ENCODE measurements at places on chromosomes 6 and 20. TPM values are rescaled to one million over a fixed set of nuclear protein-coding genes. Genes with fewer than 3 reads are reported as not detected.

DNA sequence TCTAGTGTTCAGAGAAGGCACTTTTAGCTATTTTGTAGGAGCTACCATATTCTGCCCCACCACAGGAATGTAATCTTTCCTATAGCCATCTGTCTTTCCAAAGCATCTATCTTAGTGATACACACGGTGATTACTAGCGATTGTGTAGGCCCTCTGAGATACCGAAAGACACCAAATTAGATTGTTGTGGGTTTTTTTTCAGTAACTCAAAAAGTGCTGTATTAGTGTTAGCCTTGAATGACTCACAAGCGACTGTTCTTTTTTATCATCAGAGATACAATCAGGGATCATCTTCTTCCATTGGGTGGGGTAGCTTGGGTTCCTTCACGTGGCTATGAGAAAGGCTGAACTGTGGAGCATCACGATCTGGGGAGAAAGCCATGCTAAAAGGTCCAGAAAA lies 160.2 kb downstream of the MTFR2 start:
- no peaks in the 10 kb centered on the region for H3K36me3 ChIP-seq
- H3K27ac ChIP-seq, result no peak overlapping the region
- H3K27me3 ChIP-seq, result no peaks in the 10 kb centered on the region

GRCh38 chr6:142802124-142802523 lies 142.9 kb downstream of the HIVEP2 start:
- no peak overlapping the region for H3K27ac ChIP-seq
- no peaks in the 10 kb centered on the region for H3K27me3 ChIP-seq
- H3K36me3 ChIP-seq, result no peaks in the 10 kb centered on the region
- H3K4me1 ChIP-seq, result peaks cover 9% of the 10 kb centered on the region
- no peak overlapping the region for H3K4me3 ChIP-seq

DNA sequence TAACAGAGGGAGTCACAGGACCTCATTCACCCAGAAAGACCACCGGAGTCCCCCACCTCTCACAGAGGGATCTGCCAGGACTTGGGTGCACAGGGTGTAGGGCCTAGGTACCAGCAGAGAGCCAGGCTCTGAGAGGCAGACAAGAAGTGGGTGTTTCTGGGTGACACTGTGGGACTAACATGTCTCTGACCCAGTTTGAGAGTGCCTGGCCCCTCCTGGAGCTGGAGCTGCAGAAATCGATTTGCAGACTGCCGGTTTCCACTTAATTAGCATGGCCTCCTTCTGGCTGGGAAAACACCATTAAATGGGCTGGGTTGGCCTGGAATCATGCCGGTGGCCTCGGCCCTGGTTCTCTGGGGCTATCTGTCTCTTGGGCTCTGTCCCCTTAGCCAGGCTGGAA lies 59.2 kb downstream of the PPP1R16B start:
- no peaks in the 10 kb centered on the region for H3K4me1 ChIP-seq
- no peak for DNase-seq
- no peaks in the 10 kb centered on the region for H3K36me3 ChIP-seq
- H3K4me3 ChIP-seq, result no peak overlapping the region

- no peak overlapping the region for H3K27ac ChIP-seq
- H3K4me1 ChIP-seq, result peaks cover 13% of the 10 kb centered on the region
- H3K4me3 ChIP-seq, result no peak overlapping the region
- DNase-seq, result no peak
- H3K36me3 ChIP-seq, result peaks cover 3% of the 10 kb centered on the region
Measured at GRCh38 chr20:63554361-63555278, 661 bp downstream of the FNDC11 start.

DNA sequence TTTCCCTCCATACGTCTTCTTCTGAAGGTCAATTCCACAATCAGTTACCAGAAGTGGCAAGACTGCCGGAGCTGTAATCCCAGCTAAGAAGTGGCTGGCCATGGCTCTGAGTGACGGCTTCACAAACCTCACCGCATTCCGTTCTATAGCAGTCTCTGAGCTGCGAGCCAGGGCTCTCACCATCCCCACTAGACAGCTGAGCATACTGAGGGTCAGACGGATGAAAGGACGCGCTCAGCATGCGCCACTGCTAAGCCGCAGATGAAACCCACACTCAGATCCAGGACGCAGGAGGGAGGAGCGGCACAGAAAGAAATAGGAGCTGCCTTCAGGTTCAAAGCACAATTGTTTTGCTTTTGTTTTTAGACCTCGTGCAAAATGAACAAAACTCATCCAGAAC lies 97.9 kb downstream of the ANKRD60 start:
- no peaks in the 10 kb centered on the region for H3K36me3 ChIP-seq
- H3K4me3 ChIP-seq, result no peak overlapping the region
- H3K27ac ChIP-seq, result no peak overlapping the region
- DNase-seq, result no peak

GRCh38 chr6:75431379-75431778 lies 62.2 kb downstream of the FILIP1 start:
- no peak overlapping the region for H3K4me3 ChIP-seq
- no peaks in the 10 kb centered on the region for H3K36me3 ChIP-seq
- no peaks in the 10 kb centered on the region for H3K4me1 ChIP-seq
- H3K27me3 ChIP-seq, result no peaks in the 10 kb centered on the region
- DNase-seq, result no peak
- peak overlapping the region; percentile 0 for H3K27ac ChIP-seq

DNA sequence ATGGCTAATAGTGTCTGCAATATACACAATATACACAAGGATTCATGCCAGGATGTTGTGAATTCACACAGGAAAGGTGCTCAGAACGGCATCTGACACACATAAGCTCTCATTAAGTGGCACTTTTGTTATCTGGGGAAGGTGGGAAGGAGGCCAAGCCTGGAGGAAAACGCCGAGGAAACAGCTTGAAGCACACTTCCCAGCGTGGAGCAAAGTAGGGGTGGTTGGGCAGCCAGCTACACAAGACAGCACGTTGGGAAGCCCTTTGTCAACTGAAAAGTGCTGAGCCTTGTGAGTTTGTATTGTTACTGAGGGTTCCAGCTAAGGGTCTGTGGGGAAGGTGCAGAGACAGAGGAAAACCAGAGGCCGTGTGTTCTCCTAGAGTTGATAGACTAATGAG lies 181.0 kb downstream of the ZMYND8 start:
- DNase-seq, result peak; percentile 65
- no peaks in the 10 kb centered on the region for H3K27me3 ChIP-seq
- no peak overlapping the region for H3K4me3 ChIP-seq
- peaks cover 8% of the 10 kb centered on the region for H3K36me3 ChIP-seq
- peaks cover 8% of the 10 kb centered on the region for H3K4me1 ChIP-seq
- H3K27ac ChIP-seq, result no peak overlapping the region

DNA sequence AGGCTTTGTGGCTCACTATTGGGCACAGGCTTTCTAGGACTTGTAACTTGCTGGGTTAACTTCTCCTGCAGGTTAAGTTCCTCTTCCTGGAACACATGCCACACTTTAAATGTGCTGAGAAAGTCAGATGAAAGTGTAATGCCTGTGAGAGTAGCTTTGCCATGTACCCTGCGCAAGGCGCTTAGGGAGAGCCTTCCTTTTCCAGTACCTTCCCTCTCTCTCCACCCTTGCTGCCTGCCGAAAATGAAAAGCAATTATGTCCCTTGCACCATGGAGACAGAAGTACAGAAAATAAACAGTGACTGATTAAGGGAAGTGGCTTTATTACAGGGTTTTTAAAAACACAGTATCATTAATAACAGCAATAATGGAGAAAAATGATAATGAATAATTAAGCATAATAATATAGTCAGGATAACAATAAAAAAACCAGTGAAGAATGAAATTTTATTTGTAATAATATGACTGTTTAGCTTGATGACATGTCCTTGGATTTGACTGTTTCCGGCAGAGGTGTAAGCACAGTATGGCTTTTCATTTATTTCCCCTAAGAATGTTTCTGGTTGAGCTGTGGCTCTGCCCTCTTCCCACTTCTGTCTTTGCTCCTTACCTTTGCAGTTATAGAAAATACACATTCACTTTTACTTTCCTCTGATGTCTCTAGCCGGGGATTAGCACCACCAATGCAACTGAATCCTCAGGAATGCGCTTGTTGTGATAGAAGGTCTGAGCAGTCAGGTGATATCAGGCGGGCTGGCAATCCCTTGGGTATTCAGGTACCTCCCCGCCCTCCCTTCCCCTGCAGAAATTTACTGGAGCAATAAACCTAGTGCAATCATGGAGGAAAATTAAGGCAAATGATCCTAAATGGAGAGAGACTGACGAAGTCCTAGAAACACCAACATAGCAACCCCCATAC lies 472.3 kb upstream of the CITED2 start:
- peaks cover 15% of the 10 kb centered on the region for H3K4me1 ChIP-seq
- H3K27me3 ChIP-seq, result no peaks in the 10 kb centered on the region
- DNase-seq, result peak; percentile 85
- no peak overlapping the region for H3K4me3 ChIP-seq
- no peaks in the 10 kb centered on the region for H3K36me3 ChIP-seq

DNA sequence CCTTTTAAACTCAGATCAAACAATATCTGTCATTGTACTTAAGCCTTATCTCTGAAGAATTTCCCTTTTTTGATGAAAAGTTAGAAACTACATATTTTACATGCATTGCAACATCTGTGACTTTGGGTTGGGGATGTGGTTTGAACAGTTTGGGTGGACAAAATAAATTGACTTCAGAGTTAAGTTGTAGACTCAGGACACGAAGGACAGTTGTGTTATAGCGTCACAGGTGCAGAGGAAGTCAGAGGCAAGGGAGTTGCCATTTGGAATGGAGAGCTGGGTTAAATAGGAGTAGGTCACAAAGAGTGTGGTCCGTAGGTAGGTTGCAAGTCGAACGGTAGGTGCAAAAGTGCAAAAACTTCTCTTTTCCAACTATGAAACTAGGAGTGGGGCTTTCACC lies 46.0 kb downstream of the ZFAND3 start:
- no peaks in the 10 kb centered on the region for H3K36me3 ChIP-seq
- peaks cover 37% of the 10 kb centered on the region for H3K4me1 ChIP-seq
- no peaks in the 10 kb centered on the region for H3K27me3 ChIP-seq
- no peak for DNase-seq
- H3K27ac ChIP-seq, result no peak overlapping the region

DNA sequence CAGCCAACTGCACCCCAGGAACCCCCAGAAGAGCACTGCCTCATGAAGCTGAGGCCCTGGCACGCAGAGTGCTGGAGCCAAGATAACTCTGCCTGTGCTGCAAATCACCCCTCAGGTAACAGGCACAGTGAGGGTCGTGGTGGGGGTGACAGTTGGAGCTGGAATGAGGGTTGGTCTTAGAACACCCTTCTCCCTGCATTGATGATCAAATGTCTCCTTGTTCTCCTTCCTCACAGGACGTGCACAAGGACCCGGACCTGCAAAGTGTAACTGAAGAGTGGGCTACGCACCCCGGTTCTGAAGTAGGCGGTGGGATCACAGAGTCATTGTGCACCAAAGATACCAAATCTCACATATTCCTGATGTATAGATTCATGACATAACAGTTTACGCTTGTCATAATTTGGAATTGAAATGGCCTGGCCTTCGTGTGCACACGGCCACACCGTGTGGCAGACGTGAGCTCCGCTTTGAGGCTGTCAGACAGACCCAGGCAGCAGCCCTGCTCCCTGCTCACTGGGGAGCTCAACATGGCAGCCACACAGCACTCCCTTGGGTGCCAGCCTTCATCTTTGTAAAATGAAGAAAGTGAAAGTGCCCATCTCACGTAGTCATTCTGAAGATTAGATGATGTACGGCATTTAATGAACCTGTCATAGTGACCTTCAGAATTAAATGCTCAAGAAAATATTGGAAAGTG lies 8.8 kb downstream of the THBS2 start:
- no peaks in the 10 kb centered on the region for H3K4me1 ChIP-seq
- H3K4me3 ChIP-seq, result no peak overlapping the region
- H3K27ac ChIP-seq, result no peak overlapping the region
- no peak for DNase-seq
- H3K27me3 ChIP-seq, result no peaks in the 10 kb centered on the region
- H3K36me3 ChIP-seq, result no peaks in the 10 kb centered on the region

- no peak overlapping the region for H3K4me3 ChIP-seq
- H3K27ac ChIP-seq, result no peak overlapping the region
- no peaks in the 10 kb centered on the region for H3K27me3 ChIP-seq
Measured at GRCh38 chr6:36669002-36669401, 9.5 kb upstream of the CDKN1A start.

The CTCFL gene
- total RNA-seq, result 0.46 TPM

The GRIK2 gene
- 51.9 TPM for total RNA-seq

The MATN4 gene
- total RNA-seq, result not detected

The PACRG gene
- total RNA-seq, result 1.7 TPM

The C6orf58 gene
- total RNA-seq, result not detected

The RALGAPB gene
- total RNA-seq, result 79.8 TPM

The MCM8 gene
- 4.6 TPM for total RNA-seq

The GPR63 gene
- 2.3 TPM for total RNA-seq

The C6orf163 gene
- total RNA-seq, result 7.8 TPM

The PPIL4 gene
- total RNA-seq, result 57.2 TPM

The FAM83B gene
- total RNA-seq, result 20.3 TPM

The GRM1 gene
- 0.29 TPM for total RNA-seq

The TNNC2 gene
- total RNA-seq, result not detected
